Ascending aorta (tissue), 2 donors: ENCODE measurements at places on chromosomes 7 and 10.

DNA sequence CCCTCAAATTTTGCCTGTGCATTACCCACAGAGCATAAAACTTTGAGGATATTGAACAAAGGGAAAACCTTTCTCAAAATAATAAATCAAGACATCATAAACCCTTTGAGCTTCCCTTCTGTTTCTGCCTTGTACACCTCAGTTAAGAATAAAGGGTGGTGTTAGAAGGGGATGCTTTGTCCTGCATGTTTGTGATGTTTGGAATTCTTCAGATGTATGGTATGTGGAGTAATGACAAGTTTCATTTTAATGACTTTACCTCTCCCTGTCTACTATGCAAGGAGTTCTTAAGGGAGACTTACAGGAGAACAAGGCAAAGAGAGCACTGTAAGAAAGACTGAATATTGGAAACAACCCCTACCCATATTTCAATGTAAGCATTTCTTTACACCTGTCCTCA, 99.2 kb downstream of the HECW1 start:
- H3K36me3 ChIP-seq = no peaks in the 10 kb centered on the region
- H3K4me1 ChIP-seq = no peaks in the 10 kb centered on the region
- no peak for DNase-seq
- no peak overlapping the region for H3K4me3 ChIP-seq

GRCh38 chr7:122802301-122802751, 83.9 kb downstream of the CADPS2 start:
- H3K27me3 ChIP-seq = no peaks in the 10 kb centered on the region
- DNase-seq = no peak
- no peak overlapping the region for H3K4me3 ChIP-seq
- no peak overlapping the region for H3K27ac ChIP-seq
- H3K4me1 ChIP-seq = no peaks in the 10 kb centered on the region

- H3K27me3 ChIP-seq = no peaks in the 10 kb centered on the region
- H3K4me3 ChIP-seq = no peak overlapping the region
- no peak for DNase-seq
Observed at GRCh38 chr10:58305821-58306220, 29.0 kb upstream of the UBE2D1 start.

GRCh38 chr7:129830949-129831348, 121.8 kb downstream of the UBE2H start:
- H3K4me1 ChIP-seq = peaks cover 35% of the 10 kb centered on the region
- peak overlapping the region; percentile 84 for H3K27ac ChIP-seq
- no peaks in the 10 kb centered on the region for H3K36me3 ChIP-seq
- DNase-seq = no peak

GRCh38 chr7:44111761-44112160, 7.6 kb downstream of the AEBP1 start:
- no peaks in the 10 kb centered on the region for H3K27me3 ChIP-seq
- peaks cover 94% of the 10 kb centered on the region for H3K36me3 ChIP-seq
- peak overlapping the region; percentile 1 for H3K27ac ChIP-seq

GRCh38 chr10:20084451-20084850, 268.2 kb downstream of the PLXDC2 start:
- DNase-seq = no peak
- H3K27me3 ChIP-seq = no peaks in the 10 kb centered on the region
- H3K4me3 ChIP-seq = no peak overlapping the region
- no peak overlapping the region for H3K27ac ChIP-seq
- no peaks in the 10 kb centered on the region for H3K4me1 ChIP-seq

- no peaks in the 10 kb centered on the region for H3K36me3 ChIP-seq
- H3K4me1 ChIP-seq = no peaks in the 10 kb centered on the region
- no peak overlapping the region for H3K4me3 ChIP-seq
- no peaks in the 10 kb centered on the region for H3K27me3 ChIP-seq
- no peak overlapping the region for H3K27ac ChIP-seq
Observed at GRCh38 chr7:21587139-21587784, 44.4 kb downstream of the DNAH11 start.

DNA sequence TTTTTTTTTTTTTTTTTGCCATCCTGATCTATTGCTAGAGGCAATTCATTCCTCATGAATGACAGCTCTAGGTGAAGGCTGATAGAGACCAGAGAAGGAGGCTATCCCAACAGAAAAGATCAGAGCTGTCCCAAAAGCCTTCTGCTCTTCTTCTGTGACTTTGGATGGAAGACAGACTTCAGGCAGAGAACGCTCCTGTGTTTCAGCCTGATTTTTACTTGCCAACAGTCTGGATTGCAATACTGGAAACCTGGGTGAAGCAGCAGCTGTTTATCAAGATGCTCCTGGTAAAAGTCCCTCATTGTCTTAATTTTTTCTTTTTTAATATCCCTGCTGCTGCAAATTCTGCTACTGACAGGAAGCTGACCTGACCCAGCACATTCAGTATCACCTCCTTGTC, 219.5 kb downstream of the CCDC3 start:
- DNase-seq = no peak
- H3K27ac ChIP-seq = no peak overlapping the region
- no peaks in the 10 kb centered on the region for H3K27me3 ChIP-seq
- H3K36me3 ChIP-seq = no peaks in the 10 kb centered on the region

DNA sequence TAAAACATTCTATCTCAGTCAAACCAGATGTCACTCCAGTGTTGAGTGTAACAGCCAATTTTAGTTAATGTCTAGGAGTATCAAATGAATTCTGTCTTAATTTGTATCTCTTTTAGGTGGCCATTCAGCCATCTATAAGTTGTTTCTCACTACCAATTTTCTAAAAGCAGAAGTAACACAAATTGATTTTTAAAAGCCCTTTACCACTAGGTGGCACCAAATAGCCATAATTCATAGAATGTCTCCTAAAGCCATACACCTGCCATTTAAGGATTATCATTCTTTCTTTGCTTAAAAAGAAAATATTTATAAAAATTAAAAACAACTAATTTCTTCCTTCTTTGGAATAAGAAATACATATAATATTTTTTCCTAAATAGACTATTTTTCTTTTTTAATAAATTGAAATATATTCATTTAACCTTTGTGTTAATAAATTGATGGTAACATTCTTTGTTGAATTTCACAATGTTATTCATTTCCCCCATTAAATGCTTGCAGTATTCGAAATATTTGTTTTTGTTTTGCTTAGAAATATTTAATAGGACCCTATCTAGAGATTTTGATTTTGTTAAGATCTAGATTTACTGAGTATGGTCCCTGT, 107.8 kb upstream of the PPP1R3A start:
- H3K36me3 ChIP-seq = no peaks in the 10 kb centered on the region
- H3K4me1 ChIP-seq = no peaks in the 10 kb centered on the region
- no peak overlapping the region for H3K4me3 ChIP-seq
- no peak for DNase-seq

GRCh38 chr10:33274096-33274785, 60.2 kb downstream of the NRP1 start:
- no peak overlapping the region for H3K4me3 ChIP-seq
- H3K27ac ChIP-seq = peak overlapping the region; percentile 93
- DNase-seq = no peak

DNA sequence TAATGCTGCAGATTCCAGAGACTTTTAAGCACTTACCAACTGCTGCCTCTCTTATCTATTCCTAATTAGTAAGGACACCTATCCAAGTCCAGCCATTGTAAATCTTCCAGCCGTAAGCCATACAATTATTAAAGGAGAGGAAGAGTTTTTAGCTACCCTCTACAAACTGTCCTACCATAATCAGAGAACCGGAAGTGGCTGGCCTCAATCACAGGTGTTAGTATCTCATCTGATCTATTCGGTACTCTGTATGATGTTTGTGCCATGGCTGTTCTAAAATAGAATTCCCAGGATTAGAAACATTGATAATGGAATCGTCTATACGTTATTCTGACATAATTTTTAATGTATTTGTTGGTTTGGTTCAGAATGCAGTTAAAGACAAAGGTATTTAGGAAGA, 102.8 kb downstream of the MICU1 start:
- H3K36me3 ChIP-seq = no peaks in the 10 kb centered on the region
- no peak overlapping the region for H3K4me3 ChIP-seq
- H3K27me3 ChIP-seq = no peaks in the 10 kb centered on the region
- no peaks in the 10 kb centered on the region for H3K4me1 ChIP-seq

DNA sequence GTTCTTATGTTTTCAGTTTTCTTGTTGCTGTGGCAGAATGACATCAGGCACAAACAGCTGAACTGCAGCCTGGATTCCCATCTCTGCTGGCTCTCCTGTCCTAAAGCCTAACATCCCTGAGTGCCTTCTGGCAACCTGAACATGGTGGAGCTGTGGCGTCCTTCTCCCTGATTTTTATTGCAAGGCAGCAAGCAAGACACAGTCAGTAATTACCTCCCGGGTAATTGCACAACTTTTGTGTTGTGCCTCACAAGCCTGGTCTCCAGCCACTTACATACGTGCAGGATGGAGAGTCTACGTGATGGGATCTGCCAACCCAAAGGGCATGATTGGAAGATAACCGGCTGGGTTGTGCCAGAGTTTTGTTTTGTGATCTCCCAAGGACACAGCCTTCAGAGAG, 116.1 kb upstream of the PARD3 start:
- no peaks in the 10 kb centered on the region for H3K36me3 ChIP-seq
- H3K4me3 ChIP-seq = no peak overlapping the region
- H3K27me3 ChIP-seq = no peaks in the 10 kb centered on the region
- no peak overlapping the region for H3K27ac ChIP-seq
